CD4-positive, alpha-beta T cell treated with Interleukin-21 for 1 hour (primary cell): ENCODE measurements at places on chromosomes 16 and 17.

DNA sequence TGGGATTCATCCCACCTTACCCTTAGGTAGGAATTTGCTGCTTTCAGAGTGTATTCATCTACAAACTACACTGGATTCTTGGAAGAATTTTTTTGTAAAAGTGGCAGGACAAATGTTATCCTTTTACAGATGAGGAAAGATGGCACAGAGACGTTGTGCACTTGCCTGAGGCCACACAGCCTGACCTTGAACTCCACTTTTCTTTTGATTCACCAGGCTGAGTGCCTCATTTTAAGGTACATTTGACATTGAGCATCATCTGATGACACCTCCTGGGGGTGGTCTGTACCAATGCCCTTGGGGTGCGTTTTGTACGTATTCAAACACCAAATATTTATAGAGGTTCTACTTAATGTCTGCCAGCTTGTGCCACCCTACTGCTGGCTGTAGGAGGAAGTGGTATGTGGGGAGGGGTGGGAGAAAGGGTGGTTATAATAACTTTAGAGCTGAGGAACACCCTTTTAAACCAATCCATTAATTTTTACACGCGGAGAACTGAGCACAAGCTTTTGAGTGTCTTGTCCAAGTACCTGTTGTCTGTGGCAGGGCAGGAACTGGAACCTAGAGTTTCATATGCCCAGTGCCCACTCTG is 29.1 kb downstream of the HS3ST3B1 start:
- DNase-seq: no peak

DNA sequence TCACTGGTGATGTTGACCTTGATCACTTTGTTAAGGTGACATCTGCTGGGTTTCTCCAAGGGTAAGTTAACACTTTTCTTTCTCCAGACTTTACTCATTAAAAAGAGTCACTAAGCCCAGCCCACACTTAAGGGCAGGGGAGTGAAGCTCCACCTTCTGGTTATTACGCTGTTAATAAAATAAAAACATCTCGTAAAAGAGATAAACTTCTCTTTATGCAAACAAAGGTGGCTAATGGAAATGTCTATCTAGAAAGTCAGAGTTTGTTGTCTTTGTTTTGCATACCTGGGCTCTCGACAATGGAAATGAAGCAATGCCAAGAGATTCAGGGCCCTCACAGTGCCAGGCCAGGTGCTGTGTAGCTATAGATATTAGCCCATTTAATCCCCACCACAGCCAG is 134.4 kb downstream of the ZFHX3 start:
- no peak for DNase-seq

DNA sequence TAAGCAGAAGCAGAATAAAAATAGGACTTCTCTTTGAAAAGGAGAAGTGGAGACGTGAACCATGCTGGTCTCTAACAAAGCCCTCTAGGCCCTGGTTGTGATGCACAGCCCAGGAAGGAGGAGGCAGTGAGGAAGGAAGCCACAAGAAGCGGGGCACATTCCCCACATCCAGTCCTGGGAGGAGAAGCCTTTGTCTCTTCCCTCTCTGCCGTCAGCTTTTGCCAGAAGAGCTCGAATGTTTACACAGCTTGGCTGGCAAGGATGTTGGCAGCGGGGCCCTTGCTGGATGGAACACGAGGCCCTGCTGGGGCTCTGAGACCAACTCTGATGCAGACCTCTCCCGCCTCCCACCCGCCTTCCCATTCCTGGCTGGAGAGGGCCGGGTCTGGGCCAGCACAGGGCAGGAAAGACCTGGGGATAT is 91.3 kb downstream of the MAF start:
- no peak for DNase-seq

DNA sequence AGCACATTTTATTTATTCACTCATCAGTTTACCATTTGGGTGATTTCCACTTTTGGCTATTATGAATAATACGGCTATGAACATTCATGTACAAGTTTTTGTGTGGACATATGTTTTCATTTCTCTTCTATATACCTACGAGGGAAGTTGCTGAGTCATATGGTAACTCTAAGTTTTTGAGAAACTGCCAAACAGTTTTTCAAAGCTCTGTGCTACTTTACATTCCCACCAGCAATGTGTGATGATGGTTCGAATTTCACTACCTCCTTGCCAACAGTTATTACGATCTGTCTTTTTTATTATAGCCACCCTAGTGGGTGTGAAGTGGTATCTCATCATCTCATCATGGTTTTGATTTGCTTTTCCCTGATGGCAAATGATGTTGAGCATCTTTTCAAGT is 63.7 kb upstream of the MRTFB start:
- DNase-seq: no peak

GRCh38 chr16:88455610-88456355 is 2.7 kb downstream of the ZFPM1 start:
- peak; percentile 90 for DNase-seq

GRCh38 chr17:71725811-71726210 is 395.0 kb upstream of the SOX9 start:
- DNase-seq: no peak
